Activated naive CD4-positive, alpha-beta T cell (primary cell): ENCODE measurements at places on chromosomes 7 and 10.

- DNase-seq = no peak
Measured at GRCh38 chr7:22231806-22232205, 125.1 kb downstream of the RAPGEF5 start.

- DNase-seq = no peak
Measured at GRCh38 chr7:33774762-33775523, 130.4 kb upstream of the BMPER start.

DNA sequence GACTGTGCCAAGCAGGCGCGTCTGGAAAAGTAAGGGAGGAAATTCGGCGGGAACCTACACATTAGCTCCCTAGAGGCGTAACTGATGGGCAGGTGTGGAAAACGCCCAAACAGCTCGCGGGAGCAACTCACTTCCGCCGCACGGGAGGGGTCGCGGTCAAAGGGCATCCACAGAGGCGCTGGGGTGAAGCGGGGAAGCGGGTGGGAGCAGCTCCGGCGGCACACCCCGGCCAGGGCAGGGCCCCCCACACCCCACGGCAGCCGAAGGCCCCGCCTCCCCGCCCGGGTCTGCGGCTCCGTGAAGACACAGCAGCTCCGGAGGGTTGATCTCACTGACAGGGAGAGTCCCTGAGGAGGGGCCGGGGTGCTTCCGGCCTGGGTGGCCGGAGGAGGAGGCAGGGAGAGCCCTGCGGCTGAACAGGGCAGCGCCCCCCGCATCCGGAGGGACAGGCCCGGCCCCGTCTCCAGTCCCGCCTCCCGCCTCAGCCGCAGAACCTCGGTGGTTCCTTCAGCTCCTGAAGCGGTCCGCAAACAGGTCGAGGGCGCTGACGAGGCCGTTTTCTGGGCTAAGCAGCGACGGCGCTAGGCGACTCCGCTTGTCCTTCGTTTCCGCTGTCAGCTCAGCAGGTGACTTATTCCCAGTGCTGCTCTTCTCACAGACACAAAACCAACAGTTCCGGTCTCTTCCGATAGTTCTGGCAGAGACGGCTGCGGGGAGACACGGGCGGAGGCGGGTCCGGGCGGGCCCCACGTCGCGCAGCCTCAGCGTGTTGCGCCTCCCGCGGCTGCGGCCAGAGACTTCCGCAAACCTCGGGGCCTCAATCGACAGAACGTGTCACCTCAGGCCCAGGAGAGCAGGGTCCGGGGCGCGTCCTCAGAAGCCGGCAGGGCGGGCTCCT, 276.1 kb downstream of the DNAJB6 start:
- DNase-seq = no peak

DNA sequence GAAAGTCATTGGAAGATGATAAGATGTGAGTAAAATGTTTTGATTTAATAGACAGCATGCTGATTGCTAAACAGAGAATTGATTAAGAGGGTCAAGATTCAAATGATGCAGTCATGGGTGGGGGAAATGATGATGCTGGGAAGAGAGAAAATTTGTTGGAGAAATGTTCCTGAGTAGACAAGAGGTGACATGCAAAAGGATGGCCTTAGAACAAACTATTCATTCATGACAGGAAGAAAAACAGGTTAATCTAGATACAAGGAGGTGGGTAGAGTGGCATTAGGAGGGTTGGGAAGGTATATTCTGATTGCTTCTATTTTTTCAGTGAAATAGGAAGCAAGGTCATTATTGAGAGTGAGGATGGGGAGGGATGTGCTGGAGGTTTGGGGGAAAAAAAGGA, 146.7 kb downstream of the SEM1 start:
- DNase-seq = no peak

DNA sequence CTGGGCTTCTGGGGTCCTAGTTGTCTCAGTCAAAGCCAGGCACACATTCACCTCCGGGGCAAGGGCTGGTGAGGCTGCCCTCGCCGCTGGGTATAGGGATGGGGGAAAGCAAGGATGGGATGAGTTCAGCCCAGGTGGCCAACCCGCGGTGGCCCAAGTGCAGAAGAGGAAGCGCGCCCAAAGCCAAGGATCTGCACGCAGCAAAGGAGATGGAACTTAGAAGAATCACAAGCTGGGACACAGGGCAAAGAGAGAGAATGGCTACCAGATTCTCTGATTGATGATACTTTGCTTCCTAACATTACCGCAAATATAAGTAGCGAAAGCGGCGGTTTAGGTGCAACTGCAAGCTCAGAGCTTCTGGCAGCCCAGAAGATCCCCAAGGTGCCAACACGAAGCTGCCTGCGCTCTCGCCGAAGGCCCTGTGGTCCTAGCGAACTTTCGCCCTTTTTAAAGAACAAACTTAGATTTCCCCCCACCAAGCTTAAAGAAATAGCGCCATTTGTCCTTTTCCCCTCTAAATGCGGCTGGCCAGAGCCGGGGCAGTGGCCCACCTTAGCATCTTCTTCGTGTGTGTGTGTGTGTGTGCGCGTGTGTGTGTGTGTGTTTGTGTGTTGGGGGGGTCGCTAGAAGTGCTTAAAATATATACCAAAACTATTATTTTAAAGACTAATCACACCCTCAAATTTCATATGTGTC, 927 bp upstream of the MKX start:
- DNase-seq = no peak
